Globus pallidus (tissue), 1 donor: ENCODE measurements at places on chromosomes 7 and 10.
A peak's percentile ranks its signal among the peaks of the same experiment; 100 is the strongest.

- peak; percentile 40 for DNase-seq
Measured at GRCh38 chr10:117442944-117443685, 67.9 kb upstream of the PDZD8 start.

DNA sequence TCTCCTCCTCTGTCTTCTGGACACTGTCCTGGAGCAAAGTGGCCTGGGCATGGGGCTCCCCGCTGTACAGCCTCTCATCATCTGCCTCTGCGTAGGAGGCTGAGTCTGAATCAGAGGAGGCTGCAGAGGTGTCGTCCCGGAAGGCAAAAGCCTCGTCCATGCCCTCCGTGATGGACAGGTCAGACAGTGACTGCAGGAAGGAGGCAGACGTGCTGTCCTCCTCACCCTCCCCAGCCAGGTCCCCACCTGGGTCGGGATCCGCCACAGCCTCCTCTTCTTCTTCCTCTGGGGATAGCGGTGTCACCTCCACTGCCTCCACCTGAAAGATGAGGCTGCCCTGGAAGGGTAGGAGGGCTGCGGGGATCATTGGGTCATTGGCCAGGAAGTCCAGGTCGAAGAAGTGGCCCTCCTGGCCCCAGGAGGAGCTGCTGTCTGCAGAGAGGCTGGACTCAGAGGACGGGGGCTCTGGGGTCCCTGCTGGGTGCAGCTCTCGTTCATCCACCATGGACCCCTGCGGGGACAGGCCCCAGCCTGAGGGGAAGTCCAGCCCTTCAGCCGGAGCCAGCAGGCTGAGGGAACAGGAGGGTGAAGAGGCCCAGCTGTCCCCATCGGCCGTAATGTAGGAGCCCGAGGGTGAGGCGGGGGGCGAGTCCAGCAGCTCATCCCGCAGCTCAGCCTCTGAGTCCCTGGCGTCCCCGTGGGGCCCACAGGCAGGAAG lies 3.7 kb downstream of the NACAD start:
- DNase-seq, result no peak

DNA sequence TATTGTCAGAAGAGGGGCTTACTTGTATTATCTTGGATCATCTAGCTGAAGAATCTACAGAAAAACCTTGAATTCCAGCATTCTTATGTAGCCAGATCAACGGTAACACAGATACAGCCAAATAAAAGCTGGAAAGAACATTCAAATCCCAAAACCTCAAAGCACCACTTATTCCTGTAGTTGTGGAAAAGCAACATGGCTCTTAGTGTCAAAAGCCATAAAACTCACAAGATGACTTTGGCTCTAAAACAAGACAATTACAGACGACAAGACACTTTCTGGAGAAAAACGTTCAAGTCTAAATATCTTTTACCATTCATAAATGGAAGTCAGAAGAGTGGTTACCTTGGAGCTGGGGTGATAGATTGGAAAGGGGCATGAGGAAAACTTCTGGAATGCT lies 173.0 kb downstream of the HERPUD2 start:
- no peak for DNase-seq

DNA sequence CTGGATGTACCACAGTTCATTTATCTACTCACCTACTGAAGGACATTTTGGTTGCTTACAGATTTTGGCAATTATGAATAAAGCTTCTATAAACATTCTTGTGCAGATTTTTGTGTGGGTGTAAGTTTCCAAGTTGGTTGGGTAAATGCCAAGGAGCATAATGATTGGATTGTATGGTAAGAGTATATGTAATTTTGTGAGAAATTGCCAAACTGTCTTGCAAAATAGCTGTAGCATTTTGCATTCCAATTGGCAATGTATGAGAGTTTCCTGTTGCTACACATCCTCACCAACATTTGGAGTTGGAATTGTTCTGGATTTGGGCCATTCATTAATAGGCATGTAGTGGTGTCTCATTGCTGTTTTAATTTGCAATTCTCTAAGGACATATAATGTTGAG lies 33.9 kb upstream of the HYAL4 start:
- DNase-seq, result no peak

DNA sequence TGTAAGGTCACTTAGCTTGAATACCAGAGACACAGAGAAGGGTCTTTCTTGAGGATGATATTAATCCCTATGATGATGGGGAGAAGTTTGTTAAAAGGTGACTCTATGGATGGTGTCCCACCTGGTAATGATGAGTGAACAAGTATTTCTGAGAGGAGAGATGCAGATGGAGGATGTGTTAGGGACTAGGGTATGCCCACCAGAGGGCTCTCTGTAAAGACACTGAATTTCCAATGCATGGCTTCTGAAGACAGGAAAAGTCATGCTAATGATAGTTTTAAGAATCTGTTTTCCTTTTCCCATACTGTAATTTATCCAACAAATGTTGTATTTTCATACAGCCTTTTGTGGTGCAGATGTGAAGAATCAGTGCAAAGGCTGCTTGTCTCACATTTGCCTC lies 1250.9 kb upstream of the CELF2 start:
- no peak for DNase-seq

- DNase-seq, result no peak
Measured at GRCh38 chr7:144397086-144397485, 6.4 kb downstream of the NOBOX start.

DNA sequence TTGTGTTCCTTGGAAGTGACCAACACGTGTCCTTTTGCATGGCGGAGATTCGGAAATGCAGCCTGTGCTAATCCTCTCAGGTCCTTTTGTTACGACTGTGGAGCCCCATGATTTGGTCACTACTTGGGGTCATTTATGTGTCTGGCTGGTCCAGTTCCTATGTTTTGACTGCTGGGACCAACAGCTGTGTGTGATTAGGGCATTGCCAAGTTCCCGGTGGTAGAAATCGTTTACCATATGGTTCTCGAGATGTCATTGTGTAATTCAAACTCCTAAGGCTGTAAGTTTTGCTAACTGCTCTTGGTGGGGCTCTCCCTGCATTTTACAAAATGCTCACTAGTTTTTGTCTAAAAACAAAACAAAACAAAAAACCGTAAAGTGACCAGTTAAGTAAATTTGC lies 62.0 kb downstream of the CCNY start:
- DNase-seq, result no peak

DNA sequence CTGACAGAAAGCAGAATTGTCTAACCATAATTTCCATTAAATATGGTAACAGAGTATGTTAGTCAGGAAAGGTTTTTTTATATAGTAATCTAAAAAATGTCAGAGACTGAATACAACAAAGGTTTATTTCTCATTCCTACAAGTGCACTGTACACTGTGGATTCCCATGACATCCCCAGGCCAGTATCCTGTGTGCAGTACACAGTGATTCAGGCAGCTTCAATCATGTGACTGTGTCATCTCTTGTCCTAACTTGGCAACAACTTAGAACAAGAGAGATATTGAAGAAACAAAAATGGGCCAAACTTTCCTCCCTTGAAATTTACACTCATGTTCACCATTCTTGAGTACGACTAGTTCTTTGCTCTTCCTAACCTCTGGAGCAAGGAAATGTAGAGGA lies 189.8 kb upstream of the SEMA3A start:
- no peak for DNase-seq

DNA sequence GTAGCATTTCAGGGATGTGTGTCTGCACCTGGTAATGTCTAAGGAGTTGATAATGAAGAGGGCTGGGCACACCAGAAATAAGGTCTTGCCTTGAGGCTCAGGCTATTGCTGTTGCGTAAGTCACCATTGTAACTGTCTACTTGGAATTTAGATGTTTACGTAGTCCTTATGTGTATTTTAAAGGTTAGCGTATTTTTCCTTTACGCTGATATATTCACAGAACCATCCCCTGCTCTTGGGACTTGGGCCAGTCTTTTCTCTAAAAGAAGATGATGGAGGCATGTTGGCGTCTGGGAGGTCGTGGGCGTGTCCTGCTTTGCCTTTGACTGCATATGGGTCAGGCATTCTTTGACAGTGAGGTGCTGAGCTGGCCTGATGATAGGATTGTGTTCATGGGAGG lies 14.7 kb downstream of the WDR37 start:
- DNase-seq, result no peak

- no peak for DNase-seq
Measured at GRCh38 chr7:94875201-94875600, 32.2 kb upstream of the PPP1R9A start.

DNA sequence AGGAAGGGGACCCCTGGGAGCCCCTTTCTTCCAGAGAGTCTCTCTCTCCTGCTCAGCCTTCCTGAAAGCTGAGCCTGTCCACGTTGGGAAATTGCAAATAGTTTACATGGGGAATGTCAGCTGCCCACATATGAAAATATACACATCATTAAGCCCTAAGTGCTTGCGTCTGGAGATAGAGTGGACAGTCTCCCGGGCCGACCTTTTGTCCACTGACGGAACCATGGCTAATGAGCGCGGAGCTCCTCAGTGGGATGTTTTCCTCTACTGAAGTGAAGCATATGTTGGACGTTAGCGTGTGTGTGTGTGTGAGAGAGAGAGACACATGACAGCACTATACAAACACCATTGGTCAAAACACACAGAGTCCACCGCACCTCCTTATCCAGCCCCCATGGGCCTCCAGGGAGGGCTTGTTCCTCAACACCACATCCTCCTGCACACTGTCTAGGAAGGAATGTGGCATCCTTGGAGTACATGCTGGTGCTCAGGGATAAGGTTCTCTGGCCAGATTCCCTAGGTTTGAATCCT lies 128.4 kb downstream of the RGS10 start:
- no peak for DNase-seq

GRCh38 chr10:124262234-124262865 lies 156.4 kb downstream of the OAT start:
- DNase-seq, result peak; percentile 22

GRCh38 chr7:153832160-153832559 lies 220.0 kb upstream of the DPP6 start:
- peak; percentile 3 for DNase-seq

DNA sequence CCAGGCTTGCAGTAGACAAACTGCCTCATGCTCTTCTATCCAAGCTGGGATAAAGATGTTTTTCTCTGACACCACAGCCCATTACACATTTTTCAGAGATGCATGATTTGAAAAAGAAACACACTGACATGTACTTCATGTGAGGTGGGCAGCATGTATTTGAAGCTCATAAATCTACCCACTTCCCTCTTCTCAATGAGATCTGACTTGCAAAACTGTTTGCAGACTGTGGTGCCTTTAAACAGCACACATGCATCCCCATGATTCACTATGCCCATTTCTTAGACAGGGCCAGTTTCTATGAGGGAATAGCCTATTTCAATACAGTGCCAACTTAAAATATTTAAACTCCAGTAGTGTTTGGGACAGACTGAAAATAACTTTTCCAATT lies 109.8 kb downstream of the GLI3 start:
- no peak for DNase-seq
